ENCODE measurements at places on chromosomes 6 and 20. TPM values are rescaled to one million over a fixed set of nuclear protein-coding genes. Genes with fewer than 3 reads are reported as not detected.

GRCh38 chr20:45972500-45973183 lies 639 bp upstream of the ZNF335 start:
- DNase-seq, result no peak
- no peaks in the 10 kb centered on the region for H3K27me3 ChIP-seq
- peaks cover 24% of the 10 kb centered on the region for H3K4me1 ChIP-seq
- H3K4me3 ChIP-seq, result peak overlapping the region; percentile 94
- peak overlapping the region; percentile 100 for H3K27ac ChIP-seq

DNA sequence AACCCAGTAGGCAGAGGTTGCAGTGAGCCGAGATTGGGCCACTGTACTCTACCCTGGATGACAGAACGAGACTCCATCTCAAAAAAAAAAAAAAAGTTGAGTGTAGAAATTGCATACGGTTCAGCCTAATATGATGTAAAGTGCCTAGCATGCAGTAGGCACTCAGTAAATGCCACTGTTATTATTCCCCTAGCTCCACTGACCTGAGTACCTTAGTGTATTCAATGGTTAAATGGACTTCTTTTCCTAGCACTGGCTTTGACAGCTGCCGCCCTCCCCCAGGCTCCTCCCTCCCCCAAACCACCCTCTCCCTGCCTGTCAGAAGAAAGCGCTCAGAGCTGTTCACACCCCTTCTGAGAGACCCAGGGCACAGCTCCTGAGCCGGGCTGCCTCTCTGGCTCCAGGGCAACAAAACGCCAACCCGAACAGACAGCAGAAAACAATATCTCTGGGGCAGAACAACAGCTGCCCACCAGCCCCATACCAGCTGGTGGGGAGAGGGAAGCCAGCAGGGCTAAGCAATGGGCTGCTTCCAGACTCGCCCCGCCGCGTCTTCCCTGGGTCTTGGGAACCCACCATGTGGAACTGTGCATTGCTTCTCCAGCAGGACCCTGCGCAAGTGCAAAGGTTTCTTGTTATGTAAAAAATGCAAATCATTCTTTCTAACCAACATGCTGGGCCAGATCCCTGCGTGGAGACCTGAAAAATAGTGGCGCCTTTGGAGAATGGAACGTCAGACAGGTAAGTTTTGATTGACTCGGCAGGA lies 4.5 kb downstream of the CPNE5 start:
- peaks cover 10% of the 10 kb centered on the region for H3K27me3 ChIP-seq
- no peak for DNase-seq
- no peak overlapping the region for H3K27ac ChIP-seq
- H3K4me1 ChIP-seq, result no peaks in the 10 kb centered on the region

- H3K27ac ChIP-seq, result no peak overlapping the region
- H3K36me3 ChIP-seq, result peaks cover 22% of the 10 kb centered on the region
- DNase-seq, result no peak
- H3K27me3 ChIP-seq, result no peaks in the 10 kb centered on the region
- peaks cover 11% of the 10 kb centered on the region for H3K4me1 ChIP-seq
- H3K4me3 ChIP-seq, result no peak overlapping the region
These were observed 10.8 kb downstream of the ABHD16A start for GRCh38 chr6:31692353-31692752.

DNA sequence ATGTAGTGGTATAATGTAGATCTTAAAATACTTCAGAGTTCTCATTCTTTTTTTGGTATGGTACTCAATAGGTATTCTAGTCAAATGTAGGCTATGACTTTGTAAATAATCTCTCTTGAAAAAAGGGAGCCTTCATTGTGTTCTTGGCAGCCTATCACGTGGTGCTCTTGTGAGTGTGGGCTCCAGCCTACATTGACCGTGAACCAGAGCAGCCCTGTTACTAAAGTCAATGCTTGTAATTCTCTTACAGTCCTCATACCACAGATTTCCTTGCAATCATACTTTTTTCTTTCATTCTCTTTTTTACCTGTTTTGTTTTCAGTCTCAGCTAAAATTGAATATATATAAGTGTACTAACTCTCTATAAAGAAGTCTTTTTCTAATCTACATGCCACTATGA lies 31.1 kb downstream of the ARID1B start:
- no peak for DNase-seq
- H3K36me3 ChIP-seq, result no peaks in the 10 kb centered on the region
- no peak overlapping the region for H3K27ac ChIP-seq
- H3K4me1 ChIP-seq, result no peaks in the 10 kb centered on the region
- H3K4me3 ChIP-seq, result no peak overlapping the region

GRCh38 chr20:36754656-36755222 lies 8.8 kb upstream of the NDRG3 start:
- H3K4me1 ChIP-seq, result peaks cover 5% of the 10 kb centered on the region
- peaks cover 23% of the 10 kb centered on the region for H3K36me3 ChIP-seq
- H3K27ac ChIP-seq, result no peak overlapping the region
- H3K4me3 ChIP-seq, result no peak overlapping the region
- peak; percentile 37 for DNase-seq

- no peak for DNase-seq
- H3K27ac ChIP-seq, result no peak overlapping the region
- 0 out of 2 replicates have a peak, but pooled peaks cover 3% of the 10 kb centered on the region for H3K27me3 ChIP-seq
- no peaks in the 10 kb centered on the region for H3K36me3 ChIP-seq
- no peaks in the 10 kb centered on the region for H3K4me1 ChIP-seq
These were observed 143.0 kb downstream of the ERMARD start for GRCh38 chr6:169894377-169894960.

GRCh38 chr6:159074120-159074684 lies 29.4 kb upstream of the TAGAP start:
- H3K27ac ChIP-seq, result no peak overlapping the region
- H3K27me3 ChIP-seq, result no peaks in the 10 kb centered on the region
- no peaks in the 10 kb centered on the region for H3K36me3 ChIP-seq
- H3K4me3 ChIP-seq, result peak overlapping the region; percentile 33
- peak; percentile 41 for DNase-seq
- H3K4me1 ChIP-seq, result no peaks in the 10 kb centered on the region

GRCh38 chr20:25011261-25011660 lies 18.7 kb upstream of the APMAP start:
- no peak overlapping the region for H3K4me3 ChIP-seq
- no peak for DNase-seq
- peaks cover 6% of the 10 kb centered on the region for H3K27me3 ChIP-seq
- H3K4me1 ChIP-seq, result no peaks in the 10 kb centered on the region
- no peak overlapping the region for H3K27ac ChIP-seq

- peaks cover 8% of the 10 kb centered on the region for H3K27me3 ChIP-seq
- H3K4me3 ChIP-seq, result no peak overlapping the region
- no peak overlapping the region for H3K27ac ChIP-seq
- H3K4me1 ChIP-seq, result peaks cover 2% of the 10 kb centered on the region
- no peaks in the 10 kb centered on the region for H3K36me3 ChIP-seq
These were observed 145.0 kb downstream of the PHACTR3 start for GRCh38 chr20:59749301-59749700.

DNA sequence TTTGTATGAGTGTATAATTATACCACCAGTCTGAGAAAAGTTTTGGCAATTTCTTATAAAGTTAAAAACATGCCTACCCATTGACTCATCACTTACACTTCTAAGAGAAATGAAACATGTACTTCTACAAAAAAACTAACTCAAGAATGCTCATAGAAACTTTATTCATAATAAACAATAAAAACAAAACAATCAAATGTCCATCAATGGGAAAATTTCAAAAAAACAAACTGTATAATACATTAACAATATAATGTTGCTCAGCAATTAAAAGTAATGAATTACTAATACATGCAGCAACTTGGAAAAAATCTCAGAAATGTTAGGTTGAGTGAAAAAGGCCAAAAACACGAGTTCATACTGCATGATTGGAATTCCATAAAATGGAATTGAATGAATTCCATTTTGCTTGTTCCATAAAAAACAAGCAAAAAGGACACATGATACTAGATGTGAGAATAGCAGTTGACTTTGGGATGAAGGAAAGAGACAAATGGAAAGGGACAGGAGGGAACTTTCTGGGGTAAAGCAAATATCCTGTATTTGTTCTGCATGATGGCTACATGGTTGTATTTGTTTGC lies 726.6 kb downstream of the RFPL4B start:
- H3K27me3 ChIP-seq, result no peaks in the 10 kb centered on the region
- no peak overlapping the region for H3K27ac ChIP-seq
- H3K4me1 ChIP-seq, result no peaks in the 10 kb centered on the region
- DNase-seq, result no peak
- H3K36me3 ChIP-seq, result no peaks in the 10 kb centered on the region

- H3K36me3 ChIP-seq, result no peaks in the 10 kb centered on the region
- H3K4me3 ChIP-seq, result no peak overlapping the region
- H3K27me3 ChIP-seq, result no peaks in the 10 kb centered on the region
- H3K4me1 ChIP-seq, result no peaks in the 10 kb centered on the region
- no peak overlapping the region for H3K27ac ChIP-seq
These were observed 31.0 kb upstream of the PTCHD4 start for GRCh38 chr6:48141975-48142374.

- H3K27ac ChIP-seq, result no peak overlapping the region
- no peak overlapping the region for H3K4me3 ChIP-seq
- peaks cover 5% of the 10 kb centered on the region for H3K4me1 ChIP-seq
- no peak for DNase-seq
- H3K36me3 ChIP-seq, result no peaks in the 10 kb centered on the region
- H3K27me3 ChIP-seq, result peaks cover 22% of the 10 kb centered on the region
These were observed 102.3 kb downstream of the LINC00237 start for GRCh38 chr20:21003902-21004301.

DNA sequence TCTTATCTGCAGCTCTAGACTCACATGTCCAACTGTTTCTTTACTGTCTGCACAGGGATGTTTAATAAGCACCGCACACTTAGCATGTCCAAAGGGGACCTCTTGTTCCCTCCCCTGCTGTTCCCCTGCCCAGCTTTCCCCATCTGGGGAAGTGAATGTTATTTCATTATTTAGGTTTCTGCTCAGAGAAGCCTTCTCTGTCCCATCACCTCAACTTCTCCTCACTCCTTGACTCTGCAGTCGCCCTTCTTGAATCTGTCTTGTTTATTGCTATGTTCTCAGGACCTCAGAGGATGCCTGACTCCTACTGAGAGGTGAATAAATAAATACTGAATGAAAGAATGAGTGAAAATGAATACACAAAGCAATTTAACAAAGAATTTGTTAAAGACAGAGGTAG lies 121.0 kb downstream of the SASH1 start:
- DNase-seq, result no peak
- no peaks in the 10 kb centered on the region for H3K4me1 ChIP-seq
- H3K4me3 ChIP-seq, result no peak overlapping the region
- no peak overlapping the region for H3K27ac ChIP-seq
- no peaks in the 10 kb centered on the region for H3K27me3 ChIP-seq
- no peaks in the 10 kb centered on the region for H3K36me3 ChIP-seq

DNA sequence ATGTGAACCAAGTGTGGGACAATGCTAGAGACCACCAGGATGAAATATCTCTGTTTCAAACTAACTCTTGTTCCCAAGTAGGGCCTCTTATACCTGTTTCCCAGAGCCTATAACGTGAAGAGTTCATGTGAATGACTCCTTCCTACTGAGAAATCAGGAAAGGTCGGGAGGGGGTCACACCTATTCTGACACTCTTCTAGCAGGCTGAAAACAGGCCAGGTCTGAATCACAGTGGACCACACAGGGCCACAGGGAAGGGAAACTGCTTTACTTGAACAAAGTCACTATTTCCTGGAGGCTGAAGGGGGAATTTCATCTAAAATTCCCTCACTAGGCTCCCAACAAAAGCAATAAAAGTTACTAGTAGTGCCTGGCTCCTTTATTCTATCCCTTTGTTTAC lies 88.4 kb upstream of the BMP2 start:
- H3K4me1 ChIP-seq, result no peaks in the 10 kb centered on the region
- no peak overlapping the region for H3K27ac ChIP-seq
- H3K36me3 ChIP-seq, result no peaks in the 10 kb centered on the region
- H3K27me3 ChIP-seq, result no peaks in the 10 kb centered on the region

DNA sequence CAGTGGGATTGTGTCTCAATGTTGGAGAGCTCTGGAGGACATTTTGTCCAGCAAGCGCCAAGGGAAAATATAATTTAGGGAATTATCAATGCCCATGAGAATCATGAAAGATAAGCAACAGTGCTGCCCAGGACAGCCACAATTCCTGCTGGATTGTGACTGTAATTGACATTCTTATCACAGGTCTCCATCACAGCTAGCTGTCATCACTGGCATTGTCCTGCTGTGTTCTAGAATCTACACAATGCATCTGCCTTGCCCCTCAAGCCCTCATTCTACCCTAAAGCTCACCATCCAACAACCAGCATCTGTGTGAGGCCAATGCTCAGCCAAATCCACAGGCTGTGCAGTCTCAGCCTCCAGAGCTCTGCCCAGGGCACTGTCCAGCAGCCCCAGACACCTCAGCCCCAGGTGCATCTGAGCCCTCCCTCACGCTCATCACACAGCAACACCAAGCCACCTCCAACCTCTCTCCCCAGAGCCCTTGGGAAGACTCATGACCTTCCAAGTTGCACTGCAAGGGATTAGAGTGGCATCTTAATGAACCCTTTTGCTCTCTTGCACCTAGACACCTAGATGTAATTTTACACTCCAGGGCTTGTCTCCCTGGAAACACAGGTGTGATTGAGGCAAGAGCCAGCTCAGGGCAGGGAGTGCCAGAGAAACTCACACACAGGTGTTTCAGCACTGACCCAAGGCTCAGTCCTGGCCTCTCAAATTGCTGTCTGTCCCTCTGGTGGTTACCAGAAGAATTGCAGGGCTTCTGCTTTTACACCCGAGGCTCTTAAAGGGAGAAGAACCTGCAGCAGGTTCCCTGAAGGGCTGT lies 85.2 kb upstream of the PHACTR3 start:
- peaks cover 3% of the 10 kb centered on the region for H3K4me1 ChIP-seq
- H3K4me3 ChIP-seq, result no peak overlapping the region
- peak; percentile 51 for DNase-seq
- no peak overlapping the region for H3K27ac ChIP-seq
- no peaks in the 10 kb centered on the region for H3K36me3 ChIP-seq

DNA sequence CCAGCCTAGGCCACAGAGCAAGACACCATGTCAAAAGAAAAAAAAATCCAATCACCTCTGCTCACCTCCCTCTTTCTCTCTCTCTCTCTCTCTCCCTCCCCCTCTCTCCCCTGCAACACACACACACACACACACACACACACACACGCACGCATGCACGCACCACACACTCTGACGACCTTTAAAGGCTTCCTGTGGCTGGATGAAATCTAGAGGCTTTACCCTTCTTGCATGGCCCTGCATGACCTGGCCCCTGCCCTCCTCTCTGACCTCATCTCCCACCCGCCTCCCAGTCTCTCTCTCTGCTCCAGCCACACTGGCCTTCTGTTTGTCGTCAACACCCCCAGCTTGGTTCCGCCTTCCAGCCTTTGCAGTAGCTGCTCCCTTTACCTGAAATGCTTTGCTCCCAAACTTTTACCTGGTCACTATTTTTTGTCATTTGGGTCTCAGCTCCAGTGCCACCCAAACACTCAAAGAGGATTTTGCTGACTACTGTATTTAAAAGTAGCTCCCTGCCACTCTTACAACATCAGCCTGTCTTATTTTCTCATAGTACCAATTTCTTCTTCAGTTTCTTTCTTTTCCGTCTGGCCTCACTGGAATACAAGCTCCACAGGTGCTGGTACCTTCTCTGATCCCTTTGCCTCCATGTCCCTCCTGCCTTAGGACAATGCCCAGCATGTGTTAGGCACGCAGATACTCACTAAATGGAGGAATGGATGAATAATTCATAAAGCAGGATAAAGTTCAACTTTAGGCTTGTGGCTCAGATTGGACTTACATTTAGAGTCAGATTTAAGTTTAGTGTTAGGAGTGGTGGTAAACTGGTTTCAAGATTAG lies 4.3 kb upstream of the LTA start:
- H3K27ac ChIP-seq, result no peak overlapping the region
- no peaks in the 10 kb centered on the region for H3K36me3 ChIP-seq
- H3K4me1 ChIP-seq, result no peaks in the 10 kb centered on the region
- H3K27me3 ChIP-seq, result no peaks in the 10 kb centered on the region
- H3K4me3 ChIP-seq, result no peak overlapping the region
- no peak for DNase-seq

Gene CCM2L
- total RNA-seq, result 1.4 TPM

Gene HCRTR2
- not detected for total RNA-seq

Gene TBX18
- total RNA-seq, result 14.4 TPM

Gene KCNG1
- 54.6 TPM for total RNA-seq

Gene TRIM15
- total RNA-seq, result 6.5 TPM

Gene ITPR3
- 103 TPM for total RNA-seq

Gene PKIB
- total RNA-seq, result 24.0 TPM

Gene DDAH2
- total RNA-seq, result 43.4 TPM

Gene E2F3
- 27.1 TPM for total RNA-seq
